Psoas muscle (tissue), 8 donors: ENCODE measurements at places on chromosomes 1 and 21. TPM values are rescaled to one million over a fixed set of nuclear protein-coding genes. Genes with fewer than 3 reads are reported as not detected.

DNA sequence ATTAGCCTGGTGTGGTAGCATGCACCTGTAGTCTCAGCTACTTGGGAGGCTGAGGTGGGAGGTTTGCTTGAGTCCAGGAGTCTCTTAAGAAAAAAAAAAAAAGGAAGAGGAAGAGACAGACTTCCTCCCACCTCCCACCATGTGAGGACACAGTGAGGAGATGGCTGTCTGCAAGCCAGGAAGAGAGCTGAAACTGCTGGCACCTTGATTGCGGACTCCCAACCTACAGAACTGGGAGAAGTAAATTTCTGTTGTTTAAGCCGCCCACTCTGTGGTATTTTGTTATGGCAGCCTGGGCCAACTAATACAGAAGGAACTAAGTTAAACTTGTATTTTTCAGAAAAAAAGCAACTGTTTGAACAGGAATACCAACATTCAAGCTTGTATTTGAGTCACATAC, 21.7 kb downstream of the DOP1B start:
- no peak for DNase-seq

DNA sequence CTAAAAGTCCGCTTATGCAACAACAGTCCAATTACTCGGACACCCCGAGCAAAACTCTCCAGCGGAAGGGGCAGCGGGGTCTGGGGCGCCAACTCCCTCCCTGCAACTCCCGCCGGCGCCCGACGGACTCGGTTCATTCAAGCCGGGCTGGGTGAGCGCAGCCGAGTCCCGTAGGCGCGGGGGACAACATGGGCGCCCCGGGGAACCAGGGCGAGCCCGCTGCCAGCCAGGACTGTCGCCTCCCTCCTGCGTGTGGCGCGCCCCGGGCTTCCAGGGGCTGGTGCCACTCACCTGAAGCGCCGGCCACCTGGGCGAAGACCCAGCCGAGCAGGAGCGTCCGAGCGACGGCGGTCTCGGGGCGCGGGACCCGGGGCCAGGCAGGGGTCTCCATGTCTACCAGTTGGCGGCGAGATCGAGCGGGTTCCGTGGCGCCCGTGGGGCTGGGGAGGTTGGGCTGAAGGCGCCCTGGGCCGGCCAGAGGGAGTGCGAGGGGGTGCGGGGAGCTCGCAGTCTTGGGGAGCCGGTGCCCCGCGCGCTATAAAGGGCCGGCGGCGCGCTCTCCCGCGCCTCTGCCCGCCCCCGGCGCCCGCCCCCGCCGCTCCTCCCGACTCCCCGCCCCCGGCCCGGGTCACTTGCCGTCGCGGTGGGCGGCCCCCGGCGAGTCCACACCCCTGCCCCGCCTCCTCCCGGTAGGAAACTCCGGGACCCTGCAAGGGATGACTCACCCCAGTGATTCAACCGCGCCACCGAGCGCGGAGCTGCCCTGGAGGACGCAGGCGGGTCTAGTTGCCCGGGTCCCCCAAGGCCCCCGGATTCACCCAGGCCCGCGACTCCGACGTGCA, at the start of gene F3:
TSS of gene F3 (minus strand) at position 514 of the 842 bp plus-strand sequence. CDS start at position 391, 123 bp downstream.
- peak; percentile 93 for DNase-seq

DNA sequence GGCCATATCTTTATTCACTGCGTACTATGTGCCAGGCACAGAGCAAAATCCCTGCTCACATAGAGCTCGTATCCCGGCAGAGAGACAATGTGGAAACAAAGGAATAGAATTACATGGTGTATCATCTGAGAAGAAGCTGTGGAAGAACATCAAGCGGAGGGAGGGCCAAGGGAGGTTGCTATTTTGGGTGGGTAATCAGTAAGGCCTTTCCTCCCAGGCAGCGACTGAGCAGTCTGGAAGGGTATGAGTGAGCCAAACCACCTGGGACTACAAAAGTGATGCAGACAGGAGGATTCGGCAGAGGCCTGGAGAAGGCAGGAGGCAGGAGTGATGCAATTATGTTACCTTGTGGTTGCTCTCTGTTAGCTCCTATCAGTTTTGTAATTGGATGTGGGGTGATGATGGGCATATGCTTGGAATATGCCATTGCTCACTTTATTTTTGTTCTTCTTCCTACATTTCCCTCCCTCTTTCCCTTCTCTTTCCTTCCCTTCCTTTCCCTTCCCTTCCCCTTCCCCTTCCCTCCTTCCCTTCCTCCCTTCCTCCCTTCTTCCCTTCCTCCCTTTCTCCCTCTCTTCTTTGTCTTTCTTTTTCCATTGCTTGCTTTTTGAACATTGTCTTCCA, 172.9 kb downstream of the DISC1 start:
- peak; percentile 44 for DNase-seq

DNA sequence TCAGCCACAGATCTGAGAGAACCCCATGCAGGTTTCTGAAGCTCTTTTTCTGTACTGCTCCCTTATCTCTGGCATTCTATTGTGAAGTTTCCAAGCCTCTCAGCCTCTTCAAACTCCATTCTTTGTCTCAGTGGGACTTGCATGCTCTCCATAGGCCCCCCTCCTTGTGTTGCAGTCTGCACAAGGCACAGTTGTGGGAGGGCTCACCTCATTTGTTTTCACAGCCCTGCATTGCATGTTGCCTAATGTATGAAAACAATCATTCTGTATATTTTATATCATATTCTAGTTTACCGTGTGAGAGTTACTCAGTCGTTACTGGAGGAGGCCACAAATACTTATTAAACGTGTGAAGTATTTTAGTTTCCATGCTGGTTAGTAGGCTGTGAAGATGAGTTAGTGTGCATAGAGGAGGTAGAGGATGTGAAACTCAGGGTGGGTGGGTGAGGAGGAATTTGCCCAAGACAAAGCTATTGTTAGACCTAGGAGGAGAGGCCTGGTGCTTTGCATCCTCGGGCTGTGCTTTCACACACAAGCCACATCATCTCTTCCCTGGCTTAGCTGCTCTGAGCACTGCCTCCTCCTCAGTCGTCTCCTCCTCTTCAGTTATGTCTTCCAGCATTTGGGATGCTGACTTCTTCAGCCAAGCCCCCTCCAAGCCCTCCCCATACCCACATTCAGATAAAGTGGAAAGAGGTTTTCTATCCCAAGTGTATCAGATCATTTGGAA, 7.8 kb upstream of the CHI3L2 start:
- DNase-seq: no peak

KIF17 gene
- total RNA-seq: 1.1 TPM
